Omental fat pad (tissue), 4 donors: ENCODE measurements at places on chromosomes 1 and 21.

DNA sequence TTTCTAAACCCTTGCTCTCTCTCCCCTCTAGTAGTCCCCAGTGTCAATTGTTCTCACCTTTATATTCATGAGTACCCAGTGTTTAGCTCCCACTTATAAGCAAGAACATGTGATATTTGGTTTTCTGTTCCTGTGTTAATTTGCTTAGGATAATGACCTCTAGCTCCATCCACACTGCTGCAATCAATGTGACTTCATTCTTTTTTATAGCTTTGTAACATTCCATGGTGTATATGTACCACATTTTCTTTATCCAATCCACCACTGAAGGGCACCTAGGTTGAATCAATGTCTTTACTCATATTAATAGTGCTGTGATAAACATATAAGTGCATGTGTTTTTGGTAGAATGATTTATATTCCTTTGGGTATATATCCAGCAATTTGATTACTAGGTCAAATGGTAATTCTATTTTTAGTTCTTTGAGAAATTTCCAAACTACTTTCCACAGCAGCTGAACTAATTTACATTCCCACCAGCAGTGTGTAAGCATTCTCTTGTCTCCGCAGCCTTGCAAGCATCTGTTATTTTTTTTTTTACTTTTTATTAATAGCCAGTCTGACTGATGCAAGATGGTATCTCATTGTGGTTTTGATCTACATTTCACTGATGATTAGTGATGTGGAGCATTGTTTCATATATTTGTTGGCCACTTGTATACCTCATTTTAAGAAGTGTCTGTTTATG, 277.8 kb downstream of the LTN1 start:
- no peak for DNase-seq

DNA sequence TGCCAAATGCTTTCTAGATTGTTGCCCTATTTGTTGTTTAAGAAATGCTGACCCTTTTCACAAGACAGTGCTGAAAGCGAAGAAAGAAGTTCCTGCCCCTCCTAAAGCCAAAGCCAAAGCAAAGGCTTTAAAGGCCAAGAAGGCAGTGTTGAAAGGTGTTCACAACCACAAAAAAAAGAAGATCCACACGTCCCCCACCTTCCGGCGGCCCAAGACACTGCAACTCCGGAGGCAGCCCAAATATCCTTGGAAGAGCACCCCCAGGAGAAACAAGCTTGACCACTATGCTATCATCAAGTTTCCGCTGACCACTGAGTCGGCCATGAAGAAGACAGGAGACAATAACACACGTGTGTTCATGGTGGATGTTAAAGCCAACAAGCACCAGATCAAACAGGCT, 55.7 kb downstream of the PSMG1 start:
- DNase-seq, result no peak

- no peak for DNase-seq
These were observed 19.6 kb downstream of the UBR4 start for GRCh38 chr1:19190468-19190867.

DNA sequence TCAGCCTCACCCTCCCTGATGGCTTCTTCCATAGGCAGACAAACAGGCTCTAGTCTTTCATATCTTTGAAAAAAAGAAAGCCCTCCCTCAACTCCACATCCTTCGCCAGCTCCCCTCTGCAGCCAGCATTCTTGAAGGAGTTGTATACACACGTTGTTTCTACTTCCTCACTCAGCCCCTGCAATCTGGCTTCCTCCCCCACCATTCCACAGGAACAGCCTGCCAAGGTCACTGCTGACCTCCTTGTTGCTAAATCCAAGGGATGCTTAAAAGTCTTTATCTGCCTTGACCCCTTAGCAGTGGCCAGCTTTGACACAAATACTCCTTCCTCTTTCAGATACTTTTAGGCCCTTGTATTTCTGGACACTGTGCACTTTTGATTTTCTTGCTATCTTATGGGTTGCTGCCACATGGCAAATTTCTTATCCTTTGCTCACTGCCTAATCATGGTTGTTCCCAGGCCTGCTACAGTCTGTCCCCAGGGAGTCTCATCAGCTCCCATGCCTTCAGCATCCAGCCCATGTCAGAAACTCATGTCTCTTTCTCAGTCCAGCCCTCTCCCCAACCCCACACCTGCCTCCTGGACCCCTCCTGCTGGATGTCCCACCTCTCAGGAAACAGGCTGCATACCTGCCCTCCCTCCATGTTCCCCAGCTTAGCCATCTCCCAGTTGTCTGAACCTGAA, 8.3 kb downstream of the FAM229A start:
- no peak for DNase-seq

DNA sequence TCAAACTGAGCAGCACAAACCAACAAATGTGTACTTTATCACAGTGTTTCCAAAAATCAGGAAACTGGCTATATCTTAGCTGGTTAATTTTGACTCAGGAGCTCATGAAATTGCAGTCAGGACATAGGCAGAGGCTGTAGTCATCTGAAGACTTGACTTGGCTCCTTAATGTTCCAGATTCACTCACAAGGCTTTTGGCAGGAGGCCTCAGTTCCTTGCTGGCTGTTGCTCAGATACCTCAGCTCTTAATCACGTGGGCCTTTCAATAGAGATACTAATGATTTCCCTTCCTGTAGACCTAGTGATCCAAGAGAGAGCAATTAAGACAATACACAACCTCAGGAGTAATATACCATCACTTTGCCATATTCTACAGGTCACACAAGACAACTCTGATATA, 537.7 kb downstream of the BRINP3 start:
- no peak for DNase-seq

DNA sequence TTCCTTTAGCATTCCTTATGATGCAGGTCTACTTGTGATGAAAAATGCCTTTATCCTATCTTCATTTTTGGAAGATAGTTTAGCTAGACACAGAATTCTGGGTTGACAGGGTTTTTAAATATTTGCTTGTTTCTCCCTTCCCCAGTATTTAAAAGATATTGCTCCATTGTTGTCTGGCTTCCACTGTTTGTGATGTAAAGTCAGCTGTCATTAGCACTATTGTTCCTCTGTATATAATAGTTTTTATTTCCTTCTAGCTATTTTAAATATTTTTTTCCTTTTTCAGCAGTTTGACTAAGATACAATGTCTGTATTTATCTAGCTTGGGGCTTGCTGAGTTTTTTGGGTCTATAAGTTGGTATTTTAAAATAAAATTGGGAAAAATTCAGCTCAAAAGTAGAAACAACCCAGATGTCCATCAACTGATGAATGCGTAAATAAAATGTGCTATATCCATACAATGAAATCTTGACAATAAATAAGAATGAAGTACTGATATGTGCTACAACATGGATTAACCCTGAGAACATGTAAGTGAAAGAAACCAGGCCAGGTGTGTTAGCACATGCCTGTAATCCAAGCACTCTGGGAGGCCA, 11.2 kb downstream of the IFT25 start:
- DNase-seq, result no peak

GRCh38 chr1:155008015-155008941, 5.7 kb downstream of the ZBTB7B start:
- DNase-seq, result no peak
